EH (cell line): ENCODE measurements at places on chromosomes 16 and 17.

GRCh38 chr17:55121268-55121667 is 143.5 kb upstream of the HLF start:
- DNase-seq: no peak

DNA sequence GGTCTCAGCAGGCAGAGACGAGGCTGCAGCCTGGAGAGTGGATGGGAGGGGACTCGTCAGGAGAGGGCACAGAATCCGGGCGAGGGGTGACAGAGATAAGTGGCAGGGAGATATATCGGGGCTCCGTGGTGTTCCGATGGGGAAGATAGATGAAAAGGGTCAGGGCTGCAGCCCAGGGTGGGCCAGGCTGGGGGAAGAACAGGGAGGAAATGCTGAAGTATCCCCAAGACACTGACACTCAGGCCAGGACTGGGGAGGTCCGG is 2.1 kb downstream of the LGALS3BP start:
- DNase-seq: no peak

- no peak for DNase-seq
Observed at GRCh38 chr17:48290378-48290777, 139.6 kb downstream of the SKAP1 start.

DNA sequence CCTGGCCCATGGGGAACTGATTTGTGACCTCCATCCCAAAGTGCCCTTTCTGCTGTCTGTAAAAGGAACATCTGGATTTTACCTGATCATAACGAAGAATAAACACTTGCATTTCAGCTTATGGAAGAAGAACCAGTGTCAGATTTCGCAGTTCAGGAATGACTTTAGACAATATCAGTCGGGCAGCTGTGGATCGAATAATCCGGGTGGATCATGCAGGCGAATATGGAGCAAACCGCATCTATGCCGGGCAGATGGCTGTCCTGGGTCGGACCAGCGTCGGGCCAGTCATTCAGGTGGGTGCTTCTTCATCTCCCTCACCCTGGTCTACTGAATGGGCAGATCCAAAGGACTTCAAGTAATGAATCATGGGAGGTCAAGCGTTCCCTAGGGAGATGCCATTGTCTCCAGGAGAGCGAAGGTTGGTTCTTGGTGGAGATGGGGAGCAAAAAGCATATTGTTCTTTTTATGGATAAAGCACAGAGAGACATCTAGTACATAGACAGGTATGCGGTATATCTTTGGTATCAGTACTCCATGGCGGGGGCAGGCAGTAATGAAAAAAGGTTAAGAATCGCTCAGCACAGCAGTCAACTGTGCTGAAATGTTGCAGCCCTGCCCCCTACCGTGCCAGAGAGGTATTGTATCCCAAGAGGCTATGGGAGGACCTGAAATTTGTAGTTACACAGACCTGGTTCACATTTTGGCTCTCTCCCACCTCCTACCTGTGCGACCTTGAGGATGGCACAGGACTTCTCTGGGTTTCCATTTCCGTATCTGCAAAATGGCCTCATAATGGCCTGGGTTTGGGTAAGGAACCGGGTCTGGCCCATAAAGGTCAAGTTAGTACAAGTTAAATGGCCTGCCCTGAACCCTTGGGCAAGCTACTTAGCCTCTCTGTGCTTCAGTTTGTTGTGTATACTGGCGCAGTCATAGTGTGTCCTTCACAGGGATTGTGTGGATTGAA is 4.7 kb downstream of the COQ7 start:
- DNase-seq: peak; percentile 64

- no peak for DNase-seq
Observed at GRCh38 chr16:17748044-17748719, 277.4 kb upstream of the XYLT1 start.
